ENCODE measurements at places on chromosomes 5 and 9.
A peak's percentile ranks its signal among the peaks of the same experiment; 100 is the strongest.

GRCh38 chr5:15168358-15168757 is 296.8 kb upstream of the ANKH start:
- no peak for DNase-seq

DNA sequence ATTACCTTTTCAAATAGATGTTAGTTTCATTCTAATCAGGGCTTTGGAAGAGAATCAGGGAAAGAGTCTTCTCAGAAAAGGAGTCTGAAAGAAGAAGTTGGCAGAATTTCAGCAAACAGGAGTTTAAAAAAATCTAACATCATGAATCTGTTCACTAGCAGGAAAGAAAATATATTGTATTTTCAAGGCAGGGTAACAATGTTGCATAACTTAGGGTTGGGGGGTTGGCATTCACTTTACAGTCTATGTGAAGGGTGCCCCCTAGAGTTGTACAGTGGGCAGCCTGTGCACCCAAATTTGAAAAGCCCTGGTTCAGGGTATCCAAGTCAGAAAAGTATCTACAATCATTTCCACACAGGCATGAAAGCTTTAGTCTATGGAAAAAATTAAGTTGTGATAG is 348.4 kb upstream of the SLC30A5 start:
- no peak for DNase-seq

- no peak for DNase-seq
Observed at GRCh38 chr5:134534726-134535110, 9.2 kb downstream of the JADE2 start.

GRCh38 chr9:3045153-3045552 is 201.3 kb upstream of the PUM3 start:
- DNase-seq: no peak

GRCh38 chr5:142143878-142144277 is 35.3 kb downstream of the NDFIP1 start:
- peak; percentile 15 for DNase-seq

- DNase-seq: peak; percentile 37
Observed at GRCh38 chr9:75147638-75148037, 59.3 kb downstream of the OSTF1 start.

DNA sequence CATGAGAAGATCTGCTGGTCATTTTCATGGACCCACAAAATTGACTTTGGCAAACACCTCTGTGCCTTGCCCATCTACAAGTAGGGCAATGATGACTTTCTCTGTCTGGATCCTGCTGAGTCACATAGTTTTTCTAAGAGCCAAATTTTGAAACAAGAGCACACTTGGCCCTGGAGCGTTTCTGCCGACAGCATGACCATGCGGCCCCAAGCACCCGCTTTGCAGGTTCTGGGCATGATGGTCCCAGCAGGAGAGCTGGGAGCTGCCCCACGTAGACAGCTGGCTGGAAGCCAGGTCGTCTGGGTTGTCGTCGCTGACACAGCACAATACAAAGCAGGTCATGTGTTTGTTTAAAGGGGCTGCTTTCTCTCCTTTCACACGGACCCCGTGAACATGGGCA is 159.8 kb downstream of the SYK start:
- no peak for DNase-seq

- no peak for DNase-seq
Observed at GRCh38 chr9:1591310-1591709, 423.8 kb upstream of the SMARCA2 start.

GRCh38 chr9:37466037-37466709 is 923 bp upstream of the ZBTB5 start:
- DNase-seq: no peak

DNA sequence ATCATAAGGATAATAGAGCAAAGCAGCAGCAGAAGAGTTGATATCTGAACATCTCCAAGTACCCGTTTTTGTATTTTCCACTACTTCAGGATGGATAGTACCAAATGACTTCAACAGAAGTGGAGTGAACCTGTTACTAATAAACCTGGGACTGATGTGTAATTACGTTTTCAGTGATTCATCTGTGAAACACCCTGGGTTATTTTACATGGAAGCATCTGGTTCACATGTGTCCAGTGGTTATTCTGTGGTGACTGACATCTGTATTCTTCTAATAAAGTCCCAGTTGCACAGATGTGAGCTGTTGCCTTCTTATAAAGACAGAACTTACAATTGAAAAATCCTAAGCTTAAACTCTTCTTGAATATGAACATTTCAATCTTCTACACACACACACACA is 139.7 kb upstream of the VCAN start:
- no peak for DNase-seq

DNA sequence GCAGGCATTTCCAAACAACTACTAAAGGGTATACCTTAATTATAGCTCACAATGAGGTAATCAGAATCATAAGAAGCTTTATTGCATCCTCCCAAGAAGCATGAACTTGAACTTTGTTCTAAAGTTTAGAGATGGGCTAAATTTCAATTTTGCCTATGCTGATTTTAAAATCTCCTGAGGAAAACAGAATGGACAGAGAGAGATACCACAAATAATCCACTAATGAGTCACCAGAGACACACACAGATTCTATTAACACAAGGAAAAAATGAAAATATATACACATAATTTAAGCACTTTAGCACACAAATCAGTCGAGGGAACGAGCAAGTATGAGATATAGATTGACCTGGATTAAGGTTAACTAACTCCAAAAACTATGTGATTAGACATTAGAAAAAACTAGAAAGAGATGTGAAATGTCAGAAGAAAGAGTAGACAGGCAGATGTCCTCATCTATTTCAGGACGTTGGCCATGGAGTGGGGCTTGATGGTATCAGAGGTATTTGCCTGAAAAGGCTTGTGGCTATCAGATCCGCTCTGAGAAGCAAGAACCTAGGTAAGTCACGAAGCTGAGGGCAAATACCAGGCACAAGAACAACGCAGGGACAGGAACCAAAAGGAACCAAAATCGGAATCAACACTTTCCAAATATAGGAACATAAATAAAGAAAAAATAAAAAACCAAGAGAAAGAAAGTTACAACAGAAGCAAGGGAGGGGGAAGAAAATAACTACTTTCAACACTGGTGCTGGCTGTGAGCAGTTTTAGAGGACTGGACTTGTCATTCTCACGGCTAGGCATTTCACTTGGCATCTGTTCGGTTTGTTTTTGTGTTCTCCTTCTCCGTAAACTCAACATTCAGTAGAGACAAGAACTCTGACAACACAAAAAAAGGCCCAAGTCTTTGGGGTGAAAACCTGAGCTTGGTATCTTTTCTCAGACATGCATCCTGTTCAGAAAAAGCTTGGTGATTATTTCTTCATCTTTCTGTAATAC is 294.6 kb upstream of the PUM3 start:
- no peak for DNase-seq

DNA sequence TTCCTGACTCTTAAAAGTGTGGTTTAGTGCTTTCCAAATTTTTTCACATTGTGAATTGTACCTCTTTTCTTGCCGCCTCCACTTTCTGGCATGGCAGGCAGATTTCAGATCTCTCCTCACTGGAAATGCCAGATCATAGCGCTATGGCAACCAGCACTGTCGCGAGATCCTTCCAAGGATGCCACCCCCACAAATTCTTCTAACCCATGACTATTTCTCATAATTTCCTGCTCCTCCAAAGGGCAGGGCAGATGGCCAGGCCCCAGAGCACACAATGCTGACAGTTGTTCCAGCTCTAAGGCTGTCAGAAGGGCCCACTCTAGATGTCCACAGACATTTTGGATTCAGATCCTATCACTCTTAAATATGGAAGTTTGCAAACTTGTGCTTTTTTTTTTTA is 446.2 kb upstream of the RIOK2 start:
- no peak for DNase-seq

GRCh38 chr5:61357745-61358144 is 25.7 kb downstream of the ZSWIM6 start:
- DNase-seq: no peak

- DNase-seq: no peak
Observed at GRCh38 chr9:69065660-69066059, 30.1 kb downstream of the FXN start.

DNA sequence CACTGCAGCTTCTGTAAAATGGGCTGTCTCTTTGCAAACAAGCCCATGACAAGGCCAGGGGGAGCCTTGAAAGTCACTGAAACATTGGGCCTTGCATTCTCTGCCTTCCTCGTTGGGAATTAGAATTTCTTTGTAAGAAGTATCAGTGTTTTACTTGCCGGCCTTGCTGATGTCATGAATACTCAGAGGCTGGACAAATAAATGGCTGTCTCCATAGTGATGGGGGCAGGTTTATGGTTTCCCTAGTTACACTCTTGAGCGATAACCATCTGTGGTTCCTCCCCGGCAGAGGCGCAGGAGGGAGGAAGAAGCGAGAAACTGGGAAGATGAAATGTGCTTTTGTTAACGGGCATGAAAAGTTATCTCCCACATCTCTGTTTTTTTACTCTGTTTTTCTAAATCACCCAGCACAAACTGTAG is 272.7 kb upstream of the PANK3 start:
- peak; percentile 82 for DNase-seq
